ENCODE measurements at places on chromosomes 7 and 10. TPM values are rescaled to one million over a fixed set of nuclear protein-coding genes. Genes with fewer than 3 reads are reported as not detected.

DNA sequence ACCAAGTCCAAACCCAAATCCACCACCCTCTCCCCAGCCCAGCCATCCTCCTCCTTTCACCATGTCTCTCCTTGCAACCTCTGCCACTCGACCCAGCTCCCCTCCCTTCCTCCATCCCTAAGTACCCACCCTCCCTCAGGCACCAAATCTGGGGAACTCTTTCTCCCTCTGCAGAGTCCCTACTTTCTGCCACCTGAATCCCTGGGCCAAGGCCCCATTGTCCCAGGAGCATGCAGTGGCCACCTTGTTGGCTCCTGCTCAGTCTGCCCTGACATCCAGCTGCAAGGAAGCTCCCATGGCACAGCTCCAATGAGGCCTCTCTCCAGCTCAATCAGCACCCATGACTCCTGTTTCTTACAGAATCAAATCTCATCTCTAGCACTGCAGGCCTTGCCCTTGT is 5.5 kb upstream of the UNC5B start:
- no peak overlapping the region for H3K27ac ChIP-seq
- no peaks in the 10 kb centered on the region for H3K36me3 ChIP-seq
- DNase-seq = no peak
- peaks cover 6% of the 10 kb centered on the region for H3K4me1 ChIP-seq
- H3K27me3 ChIP-seq = peaks cover 51% of the 10 kb centered on the region

The GPR85 gene
- not detected for total RNA-seq

The PGAM2 gene
- 1.8 TPM for total RNA-seq

GRCh38 chr10:132382231-132382922 is 14.6 kb upstream of the PWWP2B start:
- no peaks in the 10 kb centered on the region for H3K27me3 ChIP-seq
- no peaks in the 10 kb centered on the region for H3K36me3 ChIP-seq
- DNase-seq = no peak
- H3K27ac ChIP-seq = no peak overlapping the region
- peaks cover 3% of the 10 kb centered on the region for H3K4me1 ChIP-seq

DNA sequence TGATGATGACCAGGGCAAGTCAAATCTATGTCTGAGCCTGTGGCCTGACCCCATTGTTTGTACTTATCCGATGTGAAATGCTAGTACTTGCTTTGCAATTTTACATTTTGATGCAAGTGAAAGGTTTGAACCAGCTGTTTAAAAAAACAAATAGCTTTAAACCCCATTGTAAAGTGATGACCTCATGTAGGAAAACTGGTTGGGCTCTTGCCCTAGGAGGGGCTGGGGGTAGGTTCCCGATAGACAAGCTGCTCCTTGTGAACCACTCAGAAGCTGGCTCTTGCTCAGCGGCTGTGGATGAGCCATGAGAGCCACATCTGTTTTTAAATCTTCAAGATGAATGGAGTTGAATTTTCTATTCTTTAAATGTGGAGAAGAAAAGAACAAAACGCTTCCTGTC is 185.3 kb downstream of the WDR11 start:
- DNase-seq = no peak
- H3K27me3 ChIP-seq = no peaks in the 10 kb centered on the region
- no peak overlapping the region for H3K27ac ChIP-seq
- H3K36me3 ChIP-seq = no peaks in the 10 kb centered on the region
- H3K4me1 ChIP-seq = no peaks in the 10 kb centered on the region
- no peak overlapping the region for H3K4me3 ChIP-seq

- H3K27ac ChIP-seq = no peak overlapping the region
- peaks cover 14% of the 10 kb centered on the region for H3K27me3 ChIP-seq
- peaks cover 29% of the 10 kb centered on the region for H3K36me3 ChIP-seq
- DNase-seq = no peak
Observed at GRCh38 chr7:151240942-151241754, 7.3 kb downstream of the SMARCD3 start.

DNA sequence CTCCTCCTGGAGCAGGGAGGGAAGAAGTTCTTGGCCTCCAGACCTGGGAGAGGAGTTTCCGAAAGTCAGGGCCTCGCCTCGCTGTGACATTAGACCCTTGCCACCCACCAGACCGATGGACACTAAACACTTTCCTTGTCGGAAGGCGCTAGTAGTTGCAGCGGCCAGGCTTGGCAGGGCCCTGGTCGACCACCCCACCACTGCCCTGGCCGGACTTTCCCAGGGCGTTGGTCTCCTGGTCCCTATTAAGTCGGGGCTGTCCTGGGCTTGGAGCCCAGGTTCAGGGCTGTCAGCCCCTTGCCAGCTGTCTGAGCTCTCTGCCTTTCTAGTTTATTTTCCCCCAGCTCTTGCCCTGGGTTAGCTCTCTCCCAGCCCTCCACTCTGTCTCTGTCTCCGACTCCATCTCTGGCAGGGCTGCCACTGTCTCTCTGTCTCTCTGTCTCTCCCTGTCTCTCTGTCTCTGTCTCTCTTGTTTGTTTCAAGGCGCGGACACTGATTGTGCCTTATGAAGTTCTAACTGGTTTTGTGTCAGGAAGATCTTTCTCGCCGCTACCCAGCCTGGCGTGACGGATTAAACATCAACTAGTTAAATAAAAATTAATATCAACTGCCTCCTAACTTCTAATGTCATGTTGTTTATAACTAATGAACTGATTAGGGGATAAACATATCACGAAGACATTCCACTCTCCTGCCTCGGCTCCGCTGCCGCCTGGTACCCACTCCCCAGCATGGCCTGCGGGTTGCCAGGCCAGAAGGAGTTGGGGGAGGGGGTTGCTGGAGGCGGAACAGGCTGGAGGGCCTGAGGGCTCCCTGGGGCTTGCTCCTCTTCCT is 13.8 kb upstream of the PAX2 start:
- H3K4me3 ChIP-seq = no peak overlapping the region
- H3K27me3 ChIP-seq = peaks cover 94% of the 10 kb centered on the region
- H3K36me3 ChIP-seq = no peaks in the 10 kb centered on the region
- no peak overlapping the region for H3K27ac ChIP-seq
- no peak for DNase-seq

GRCh38 chr10:78416031-78417011 is 382.7 kb downstream of the RPS24 start:
- H3K27ac ChIP-seq = no peak overlapping the region
- H3K4me3 ChIP-seq = no peak overlapping the region
- DNase-seq = no peak
- H3K27me3 ChIP-seq = no peaks in the 10 kb centered on the region
- H3K36me3 ChIP-seq = no peaks in the 10 kb centered on the region

DNA sequence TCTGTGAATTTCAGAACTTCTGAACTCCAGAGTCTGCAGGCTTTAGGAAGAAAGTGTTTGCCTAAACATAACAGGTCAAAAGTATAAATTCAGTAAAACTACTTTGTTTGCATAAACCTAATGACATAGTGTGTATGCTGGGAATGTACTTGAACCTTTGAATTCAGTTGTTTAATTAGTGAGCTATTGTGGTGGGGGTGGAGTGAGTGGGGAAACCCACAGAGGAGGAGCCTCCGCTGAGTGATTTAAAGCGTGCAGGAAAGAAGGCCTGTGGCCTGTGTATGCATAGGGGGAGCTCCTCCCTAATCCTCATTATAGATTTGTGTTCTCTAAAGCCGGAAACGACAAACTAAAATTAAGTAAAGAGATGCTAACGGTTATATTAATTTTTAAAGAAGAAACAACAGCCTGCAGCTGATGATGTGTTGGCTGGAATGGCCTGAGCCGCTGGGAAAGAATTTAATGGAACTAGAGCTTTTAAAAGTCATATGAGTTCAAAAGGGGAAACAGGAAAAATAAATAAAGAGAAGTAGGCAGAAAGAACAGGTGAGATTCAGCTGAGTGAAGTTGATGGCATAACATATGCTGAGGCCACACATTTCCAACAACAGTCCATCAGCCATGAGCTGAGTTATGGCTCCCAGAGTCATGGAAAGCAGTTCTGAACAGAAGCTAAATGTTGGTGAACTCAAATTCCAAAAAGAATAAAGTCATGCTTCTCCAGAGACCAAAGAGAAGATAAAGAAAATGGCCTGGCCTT is 595.0 kb downstream of the GRM8 start:
- no peaks in the 10 kb centered on the region for H3K27me3 ChIP-seq
- DNase-seq = no peak
- no peak overlapping the region for H3K27ac ChIP-seq
- H3K36me3 ChIP-seq = no peaks in the 10 kb centered on the region
- no peak overlapping the region for H3K4me3 ChIP-seq
- H3K4me1 ChIP-seq = no peaks in the 10 kb centered on the region

The GIMAP7 gene
- 50.7 TPM for total RNA-seq

- no peaks in the 10 kb centered on the region for H3K4me1 ChIP-seq
- H3K36me3 ChIP-seq = no peaks in the 10 kb centered on the region
- no peak overlapping the region for H3K4me3 ChIP-seq
Observed at GRCh38 chr7:18016547-18017444, 10.8 kb downstream of the PRPS1L1 start.

- H3K4me3 ChIP-seq = no peak overlapping the region
- no peaks in the 10 kb centered on the region for H3K27me3 ChIP-seq
Observed at GRCh38 chr7:54166419-54166818, 375.8 kb upstream of the VSTM2A start.

DNA sequence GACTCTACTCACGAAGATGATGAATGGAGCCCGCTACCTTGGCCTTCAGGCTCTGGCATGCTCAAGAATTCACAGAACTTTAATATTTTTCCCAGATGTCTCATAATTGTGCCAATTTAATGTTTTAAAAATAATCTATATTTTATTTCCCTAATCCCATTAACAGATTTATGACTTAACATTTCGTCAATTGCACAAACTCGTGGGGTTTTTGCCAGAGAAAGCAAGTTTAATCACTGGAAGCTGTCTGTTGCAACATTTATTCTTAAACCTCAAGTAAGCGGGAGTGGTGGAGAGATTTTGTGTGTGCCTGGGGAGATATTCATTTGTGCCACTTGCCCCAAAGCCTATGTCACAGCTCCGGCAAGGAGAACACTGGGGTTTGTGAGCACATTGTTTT is 117.9 kb downstream of the TEX36 start:
- H3K4me1 ChIP-seq = no peaks in the 10 kb centered on the region
- H3K36me3 ChIP-seq = no peaks in the 10 kb centered on the region
- H3K4me3 ChIP-seq = no peak overlapping the region
- DNase-seq = no peak
- H3K27ac ChIP-seq = no peak overlapping the region

DNA sequence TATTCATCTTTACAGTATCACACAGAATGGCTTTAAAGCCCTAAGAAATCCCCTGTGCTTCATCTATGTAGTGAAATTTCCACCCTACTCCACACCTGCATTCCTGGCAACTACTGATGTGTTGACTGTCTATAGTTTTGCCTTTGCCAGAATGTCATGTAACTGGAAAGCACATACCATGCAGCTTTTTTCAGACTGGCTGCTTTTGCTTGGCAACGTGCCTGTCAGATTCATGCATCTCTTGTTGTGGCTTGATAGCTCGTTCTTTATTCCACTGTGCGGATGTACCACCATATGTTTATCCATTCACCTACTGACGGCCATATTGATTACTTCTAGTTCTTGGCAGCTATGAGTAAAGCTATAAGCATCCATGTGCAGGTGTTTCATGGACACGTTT is 30.6 kb downstream of the RBM17 start:
- no peaks in the 10 kb centered on the region for H3K4me1 ChIP-seq
- H3K27me3 ChIP-seq = no peaks in the 10 kb centered on the region
- no peak overlapping the region for H3K4me3 ChIP-seq
- H3K36me3 ChIP-seq = peaks cover 22% of the 10 kb centered on the region

The INA gene
- not detected for total RNA-seq

The KAZALD1 gene
- total RNA-seq = not detected

The HOXA5 gene
- not detected for total RNA-seq

The CAMK2B gene
- not detected for total RNA-seq

- H3K4me3 ChIP-seq = no peak overlapping the region
- DNase-seq = no peak
- no peaks in the 10 kb centered on the region for H3K27me3 ChIP-seq
- no peak overlapping the region for H3K27ac ChIP-seq
- H3K4me1 ChIP-seq = peaks cover 63% of the 10 kb centered on the region
Observed at GRCh38 chr10:128061306-128062300, 64.6 kb downstream of the MKI67 start.

DNA sequence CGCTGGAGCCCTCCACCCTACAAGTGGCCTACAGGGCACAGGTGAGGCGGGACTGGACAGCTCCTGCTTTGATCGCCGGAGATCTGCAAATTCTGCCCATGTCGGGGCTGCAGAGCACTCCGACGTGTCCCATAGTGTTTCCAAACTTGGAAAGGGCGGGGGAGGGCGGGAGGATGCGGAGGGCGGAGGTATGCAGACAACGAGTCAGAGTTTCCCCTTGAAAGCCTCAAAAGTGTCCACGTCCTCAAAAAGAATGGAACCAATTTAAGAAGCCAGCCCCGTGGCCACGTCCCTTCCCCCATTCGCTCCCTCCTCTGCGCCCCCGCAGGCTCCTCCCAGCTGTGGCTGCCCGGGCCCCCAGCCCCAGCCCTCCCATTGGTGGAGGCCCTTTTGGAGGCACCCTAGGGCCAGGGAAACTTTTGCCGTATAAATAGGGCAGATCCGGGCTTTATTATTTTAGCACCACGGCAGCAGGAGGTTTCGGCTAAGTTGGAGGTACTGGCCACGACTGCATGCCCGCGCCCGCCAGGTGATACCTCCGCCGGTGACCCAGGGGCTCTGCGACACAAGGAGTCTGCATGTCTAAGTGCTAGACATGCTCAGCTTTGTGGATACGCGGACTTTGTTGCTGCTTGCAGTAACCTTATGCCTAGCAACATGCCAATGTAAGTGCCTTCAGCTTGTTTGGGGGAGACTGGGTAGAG is at the start of gene COL1A2:
TSS of gene COL1A2 (plus strand) at position 459 of the 704 bp plus-strand sequence. CDS start at position 596, 137 bp downstream.
- H3K4me1 ChIP-seq = peaks cover 12% of the 10 kb centered on the region
- no peaks in the 10 kb centered on the region for H3K36me3 ChIP-seq
- H3K27me3 ChIP-seq = peaks cover 19% of the 10 kb centered on the region
- no peak within 1 kb of the TSS for H3K4me3 ChIP-seq
- H3K27ac ChIP-seq = no peak within 1 kb of the TSS
- DNase-seq = no peak

DNA sequence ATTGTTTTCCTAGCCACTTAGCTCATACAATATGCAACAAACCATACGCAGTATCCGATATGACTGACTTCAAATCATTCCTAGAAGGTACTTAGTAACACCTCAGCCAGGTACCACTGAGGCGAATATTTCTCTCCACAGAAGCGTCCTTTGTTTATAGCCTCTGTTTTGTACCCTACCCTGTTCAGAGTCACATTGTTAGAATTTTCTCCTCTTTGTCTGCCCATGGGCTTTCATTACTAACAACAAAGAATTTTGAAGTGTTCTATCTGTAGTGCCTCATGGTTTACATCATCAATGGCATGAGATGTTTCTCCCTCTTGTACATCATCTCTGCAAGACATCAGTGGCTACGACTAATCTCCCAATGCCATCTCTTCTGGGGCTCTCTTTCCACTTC is 212.4 kb upstream of the GLI3 start:
- H3K36me3 ChIP-seq = no peaks in the 10 kb centered on the region
- no peaks in the 10 kb centered on the region for H3K4me1 ChIP-seq
- H3K4me3 ChIP-seq = no peak overlapping the region
- DNase-seq = no peak
- H3K27me3 ChIP-seq = no peaks in the 10 kb centered on the region
- no peak overlapping the region for H3K27ac ChIP-seq

GRCh38 chr7:129522088-129522970 is 20.0 kb downstream of the SMKR1 start:
- DNase-seq = no peak
- H3K4me1 ChIP-seq = no peaks in the 10 kb centered on the region
- no peak overlapping the region for H3K4me3 ChIP-seq
- no peaks in the 10 kb centered on the region for H3K36me3 ChIP-seq

The ZNF775 gene
- 0.45 TPM for total RNA-seq

The SEMA3A gene
- total RNA-seq = 0.50 TPM

GRCh38 chr7:18890134-18890533 is 227.3 kb downstream of the TWIST1 start:
- no peak overlapping the region for H3K4me3 ChIP-seq
- no peaks in the 10 kb centered on the region for H3K27me3 ChIP-seq
- DNase-seq = no peak
- no peak overlapping the region for H3K27ac ChIP-seq
- H3K4me1 ChIP-seq = no peaks in the 10 kb centered on the region

All from CD4-positive, alpha-beta T cell (primary cell).